ENCODE measurements at places on chromosomes 1 and 21.
A peak's percentile ranks its signal among the peaks of the same experiment; 100 is the strongest.

- no peak for DNase-seq
Measured at GRCh38 chr21:38979271-38980121, 173.8 kb downstream of the ETS2 start.

GRCh38 chr1:208717525-208717924 is 473.3 kb upstream of the PLXNA2 start:
- no peak for DNase-seq

DNA sequence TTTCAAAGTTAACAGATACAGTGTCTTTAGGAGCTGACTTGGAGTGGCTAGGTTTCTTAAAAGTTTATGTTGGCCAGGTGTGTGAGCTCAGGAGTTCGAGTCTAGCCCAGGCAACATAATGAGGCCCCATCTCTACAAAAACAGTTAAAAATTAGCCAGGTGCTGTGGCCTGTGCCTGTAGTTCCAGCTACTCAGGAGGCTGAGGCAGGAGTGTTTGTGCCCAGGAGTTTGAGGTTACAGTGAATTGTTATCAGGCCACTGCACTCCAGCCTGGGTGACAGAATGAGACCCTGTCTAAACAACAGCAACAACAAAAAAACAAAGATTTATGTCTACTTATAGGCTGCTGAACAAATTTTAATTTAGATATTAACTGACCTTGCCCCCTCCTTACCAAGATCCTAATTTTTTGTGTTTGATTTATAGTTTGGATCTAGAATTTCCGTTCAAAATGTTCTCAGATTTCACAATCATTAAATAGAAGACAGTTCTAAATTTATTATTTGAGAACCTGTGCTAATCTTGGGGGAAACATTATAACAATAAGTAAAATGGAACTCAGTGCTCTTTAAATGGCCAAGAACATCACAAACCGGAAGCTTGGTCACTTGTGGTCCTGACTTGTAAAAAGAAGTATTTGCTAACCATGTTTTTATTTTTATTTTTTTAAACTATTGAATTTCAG is 67.8 kb downstream of the POU2F1 start:
- DNase-seq = no peak

- DNase-seq = no peak
Measured at GRCh38 chr1:103529746-103530145, 4.2 kb downstream of the RNPC3 start.

GRCh38 chr1:156641761-156642264 is at the start of gene BCAN:
Gene BCAN (plus strand): TSS chr1:156642117. CDS start chr1:156646055, 3,938 bp downstream.
- peak; percentile 63 for DNase-seq

DNA sequence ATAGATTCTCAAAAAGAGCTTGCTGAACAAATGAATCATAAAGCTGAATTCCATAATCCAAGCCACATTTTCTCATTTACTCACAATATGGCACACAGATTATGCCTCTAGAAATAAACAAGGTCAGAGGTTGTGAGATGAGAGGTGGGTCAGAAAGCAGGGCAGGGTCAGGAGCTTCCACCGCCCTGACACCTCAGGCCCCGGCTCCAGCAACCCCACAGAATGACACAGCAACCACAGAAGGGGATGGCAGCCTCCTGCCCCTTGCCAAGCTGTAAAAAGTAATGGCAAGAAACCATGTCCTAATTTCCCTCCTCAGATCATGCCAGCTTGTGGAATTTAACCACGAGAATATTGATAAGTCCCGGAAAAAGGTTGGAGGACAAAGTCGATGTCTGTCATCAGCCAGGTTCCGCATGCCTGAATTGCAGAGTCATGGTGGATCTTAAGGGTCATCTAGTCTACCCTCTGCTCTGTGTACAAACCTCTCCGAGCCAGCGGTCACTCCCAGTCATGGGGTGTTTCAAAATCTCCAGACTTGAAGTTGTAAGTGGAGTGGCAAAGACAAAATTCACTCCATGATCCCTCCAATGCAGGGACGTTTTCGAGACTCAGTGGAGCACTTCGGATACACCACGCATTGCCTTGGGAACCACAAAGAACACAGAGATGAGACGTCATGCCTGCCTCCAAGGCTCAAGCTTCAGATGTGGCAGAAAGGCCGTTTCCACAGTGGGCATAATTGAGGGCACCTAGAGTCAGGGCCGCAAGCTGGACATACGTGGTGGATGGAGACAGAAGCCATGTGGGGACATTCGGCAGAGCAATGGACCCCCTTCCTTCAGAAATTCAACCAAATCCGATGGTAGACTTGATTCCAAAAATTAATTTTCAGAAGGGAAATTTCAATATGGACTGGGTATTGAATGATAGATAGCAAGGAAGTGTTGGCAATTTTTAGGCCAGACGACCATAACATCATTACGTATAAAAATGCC is 254.0 kb downstream of the TOMM20 start:
- no peak for DNase-seq

DNA sequence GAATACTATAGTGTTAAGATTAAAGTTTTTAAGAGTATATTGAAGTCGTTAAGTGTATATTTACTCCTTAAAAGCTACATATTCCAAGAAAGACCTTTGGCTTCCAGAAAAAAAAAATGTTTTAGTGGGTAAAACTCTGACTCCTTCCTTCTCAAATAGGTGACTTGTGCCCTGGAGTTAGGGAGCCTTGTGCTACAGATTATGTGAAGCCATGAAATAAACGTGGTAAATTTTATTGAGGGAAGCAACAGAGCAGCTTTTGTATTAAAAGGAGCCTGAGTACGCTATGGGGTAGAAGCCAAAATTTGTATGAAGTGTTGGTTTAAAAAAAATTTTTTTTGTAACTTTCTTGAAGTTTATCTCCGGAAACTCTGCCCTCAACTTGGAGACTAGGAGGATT is 994 bp downstream of the RO60 start:
- no peak for DNase-seq

- no peak for DNase-seq
Measured at GRCh38 chr1:21005466-21006239, 171.0 kb downstream of the EIF4G3 start.

DNA sequence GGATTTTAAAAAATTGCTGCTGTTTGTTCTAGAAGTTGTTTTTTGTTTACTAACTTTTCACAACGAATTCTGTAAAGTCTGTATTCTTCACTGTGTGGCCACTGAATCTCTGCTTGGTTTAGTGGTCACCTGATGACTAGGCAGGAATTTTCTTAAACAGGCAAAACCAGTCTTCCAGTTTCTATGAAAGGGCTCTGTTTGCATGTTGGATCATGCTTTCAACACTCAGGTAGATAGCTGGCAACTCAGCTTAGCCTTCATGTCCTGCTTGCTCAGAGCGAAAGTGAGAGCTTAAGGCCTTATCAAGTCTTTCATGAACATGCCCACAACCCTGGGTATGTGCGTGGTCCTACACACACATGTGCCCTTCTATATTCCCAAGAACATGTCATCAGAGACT is 52.4 kb upstream of the CCDC190 start:
- DNase-seq = no peak

- DNase-seq = no peak
Measured at GRCh38 chr1:156491151-156491949, 9.2 kb downstream of the MEF2D start.

DNA sequence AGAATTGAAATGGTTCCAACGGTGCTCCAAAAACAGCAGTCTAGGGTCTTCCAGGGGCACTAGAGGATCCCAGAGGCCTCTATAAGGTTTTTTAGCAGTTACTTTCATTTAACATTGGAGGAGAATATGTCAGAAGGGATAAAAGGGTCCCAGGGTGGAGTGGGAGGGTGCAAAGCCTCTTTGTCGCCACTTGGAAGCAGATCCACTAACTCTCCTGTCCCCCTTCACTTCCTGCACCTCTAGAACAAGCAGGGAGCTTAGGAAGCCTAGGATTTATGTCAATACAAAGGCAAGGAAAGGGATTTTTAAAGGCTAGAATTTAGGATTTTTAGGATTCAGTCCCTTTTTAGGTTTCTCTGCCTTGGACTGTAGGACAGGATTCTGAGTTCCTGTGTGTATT is 8.3 kb downstream of the PCP4L1 start:
- DNase-seq = no peak

- no peak for DNase-seq
Measured at GRCh38 chr1:43199093-43199726, 27.1 kb downstream of the CFAP57 start.

DNA sequence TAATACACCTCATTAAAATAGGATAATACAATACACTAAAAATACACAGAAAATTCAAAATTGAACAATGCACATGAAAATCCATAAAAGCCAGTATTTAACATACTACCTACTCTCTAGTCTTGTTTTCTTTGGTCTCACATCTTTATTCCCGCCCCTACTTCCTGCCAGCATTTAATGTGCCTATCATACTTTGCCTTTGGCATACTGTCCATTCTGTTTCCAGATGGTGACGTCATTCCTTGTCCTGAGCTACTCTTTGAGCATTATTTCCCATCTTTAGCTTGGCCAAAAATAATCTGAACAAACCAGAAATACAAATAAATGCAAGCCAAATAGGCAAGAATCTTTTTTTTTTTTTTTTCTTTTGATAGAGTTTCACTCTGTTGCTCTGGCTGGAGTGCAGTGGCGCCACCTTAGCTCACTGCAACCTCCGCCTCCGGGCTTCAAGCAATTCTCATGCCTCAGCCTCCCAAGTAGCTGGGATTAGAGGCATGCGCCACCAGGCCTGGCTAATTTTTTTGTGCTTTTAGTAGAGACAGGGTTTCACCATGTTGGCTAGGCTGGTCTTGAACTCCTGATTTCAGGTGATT is 4.4 kb downstream of the HFM1 start:
- DNase-seq = no peak

GRCh38 chr1:36553591-36554322 is 71.0 kb upstream of the CSF3R start:
- DNase-seq = peak; percentile 22

DNA sequence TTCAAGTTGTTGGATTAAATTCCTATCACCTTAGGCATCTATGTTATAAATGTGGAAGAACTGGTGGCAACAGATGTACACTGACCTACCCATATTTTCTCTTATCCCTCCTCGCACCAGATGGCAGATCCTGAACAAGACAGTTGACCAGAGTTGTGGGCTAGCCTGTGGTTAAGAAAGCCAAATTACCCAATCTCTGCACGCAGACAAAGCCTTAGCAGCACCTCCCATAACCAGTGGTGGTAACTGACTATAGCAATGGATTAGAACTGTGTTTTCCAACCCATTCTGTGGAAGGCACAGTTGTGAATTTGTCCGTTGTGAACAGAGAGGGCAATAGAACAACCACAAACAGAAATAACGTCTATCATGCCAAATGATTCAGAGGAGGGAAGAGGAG is 20.6 kb downstream of the ABCB10 start:
- no peak for DNase-seq

DNA sequence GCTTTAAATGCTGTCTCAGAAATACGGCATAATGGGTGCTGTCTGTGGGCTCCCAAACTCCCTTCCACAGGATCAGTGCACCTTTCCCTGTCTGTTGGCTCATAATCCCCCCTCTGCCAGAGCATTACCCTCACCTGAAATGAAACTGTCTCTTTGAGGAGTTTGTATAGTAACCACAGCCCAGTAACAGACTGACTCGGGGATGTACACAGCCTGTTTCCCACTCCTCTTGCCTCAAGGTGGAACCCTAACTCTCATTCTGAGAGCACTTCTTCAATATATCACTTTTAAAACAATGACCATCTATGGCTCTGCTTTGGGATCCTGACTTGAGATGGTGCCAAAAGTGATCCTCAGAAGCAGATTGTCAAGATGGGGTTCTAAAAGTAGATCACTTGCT is 332.5 kb downstream of the AMY1C start:
- DNase-seq = no peak

DNA sequence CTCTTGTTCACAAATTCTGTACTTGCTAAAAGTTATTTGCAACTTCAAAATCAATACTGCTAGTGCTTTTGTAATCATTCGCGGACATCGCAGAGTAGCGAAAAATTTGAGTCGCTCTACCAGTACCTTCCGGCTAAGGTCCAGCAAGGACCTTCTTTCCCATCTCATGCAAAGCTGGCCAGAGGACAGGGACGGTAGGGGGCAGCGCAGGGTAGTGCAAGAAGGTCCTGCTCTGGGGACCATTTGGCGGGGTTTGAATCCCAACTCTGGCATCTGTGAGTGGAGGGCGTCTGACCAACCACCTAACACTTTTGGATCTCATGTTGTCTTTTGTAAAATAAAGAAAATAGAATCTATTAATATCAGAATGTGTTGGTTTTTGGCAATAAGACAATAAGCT is 258.3 kb downstream of the SPATA17 start:
- no peak for DNase-seq

DNA sequence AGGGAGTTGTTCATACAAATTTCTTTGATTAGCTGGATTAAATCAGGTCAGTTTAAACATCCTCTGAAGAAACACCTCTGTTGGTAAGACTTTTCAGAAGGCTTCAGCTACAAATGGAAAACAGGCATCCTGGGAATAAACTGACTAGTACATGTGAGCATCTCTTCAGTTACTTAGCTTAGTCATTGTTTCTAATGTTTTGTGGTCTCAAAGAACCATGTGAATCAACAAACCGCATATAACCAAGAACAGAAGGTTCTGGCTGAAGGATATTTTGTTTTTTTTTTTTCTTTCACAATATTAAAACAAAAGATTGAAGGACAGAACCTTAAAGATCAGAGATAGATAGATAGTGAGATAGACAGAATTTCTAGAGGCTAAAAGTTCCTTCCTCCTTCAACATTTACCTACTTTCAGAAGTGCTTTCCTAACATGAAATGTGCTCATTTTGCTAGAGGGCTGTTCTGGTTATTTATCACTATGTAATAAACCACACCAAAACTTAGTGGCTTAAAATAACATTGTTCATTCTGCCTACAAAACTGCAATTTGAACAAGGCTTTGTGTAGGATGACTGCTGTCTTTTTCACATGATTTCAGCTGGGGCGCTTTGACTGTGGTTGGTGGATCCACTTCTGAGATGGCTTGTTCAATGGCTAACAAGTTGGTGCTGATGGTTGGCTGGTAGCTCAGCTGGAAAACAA is 119.8 kb upstream of the PTGFR start:
- no peak for DNase-seq

DNA sequence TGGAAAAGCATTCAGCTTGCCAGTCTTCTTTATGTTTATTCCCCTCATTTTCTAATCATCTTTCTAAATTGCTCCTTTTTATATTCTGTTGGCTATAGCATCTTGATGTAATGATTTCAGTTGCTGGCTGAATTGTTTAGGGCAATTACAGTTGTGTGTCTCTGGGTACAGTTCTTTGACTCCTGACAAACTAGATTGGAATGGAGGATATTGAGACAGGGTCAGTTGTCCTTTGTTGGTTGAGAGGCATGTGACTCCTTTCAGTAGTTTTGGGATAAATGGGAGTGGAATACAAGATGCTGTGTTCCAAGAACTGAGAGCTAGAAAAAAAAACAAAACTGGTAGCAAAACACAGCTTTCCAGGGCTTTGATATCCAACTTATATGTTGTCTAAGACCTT is 1.5 kb downstream of the CENPF start:
- DNase-seq = no peak

- no peak for DNase-seq
Measured at GRCh38 chr1:51517361-51518032, 1.6 kb downstream of the EPS15 start.

DNA sequence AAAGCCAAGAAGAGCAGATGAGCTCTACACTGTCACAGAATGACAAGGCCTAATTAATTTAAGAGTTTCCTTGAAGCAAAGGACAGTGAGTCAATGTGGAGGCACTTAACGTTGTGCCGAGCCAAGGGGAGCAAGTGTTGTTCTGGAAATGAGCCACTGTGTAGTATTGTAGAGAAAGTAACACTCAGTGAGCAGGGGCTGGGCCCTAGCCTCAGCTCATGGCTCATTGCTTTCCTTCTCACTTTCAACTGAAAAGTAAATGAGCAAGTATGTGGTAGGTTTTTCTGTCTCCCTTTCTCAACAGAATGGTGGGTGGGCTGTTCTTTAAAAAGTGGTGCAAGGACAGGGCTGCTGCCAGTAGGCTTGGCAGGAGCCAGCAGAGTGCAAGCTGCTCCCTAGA is 11.8 kb upstream of the KIAA0040 start:
- DNase-seq = peak; percentile 17

GRCh38 chr21:34554227-34554626 is 42.2 kb upstream of the KCNE1 start:
- DNase-seq = no peak

Measured in hippocampal formation (tissue), 2 donors.